B cell (primary cell): ENCODE measurements at places on chromosomes 1 and 21. TPM values are rescaled to one million over a fixed set of nuclear protein-coding genes. Genes with fewer than 3 reads are reported as not detected.
A peak's percentile ranks its signal among the peaks of the same experiment; 100 is the strongest.

DNA sequence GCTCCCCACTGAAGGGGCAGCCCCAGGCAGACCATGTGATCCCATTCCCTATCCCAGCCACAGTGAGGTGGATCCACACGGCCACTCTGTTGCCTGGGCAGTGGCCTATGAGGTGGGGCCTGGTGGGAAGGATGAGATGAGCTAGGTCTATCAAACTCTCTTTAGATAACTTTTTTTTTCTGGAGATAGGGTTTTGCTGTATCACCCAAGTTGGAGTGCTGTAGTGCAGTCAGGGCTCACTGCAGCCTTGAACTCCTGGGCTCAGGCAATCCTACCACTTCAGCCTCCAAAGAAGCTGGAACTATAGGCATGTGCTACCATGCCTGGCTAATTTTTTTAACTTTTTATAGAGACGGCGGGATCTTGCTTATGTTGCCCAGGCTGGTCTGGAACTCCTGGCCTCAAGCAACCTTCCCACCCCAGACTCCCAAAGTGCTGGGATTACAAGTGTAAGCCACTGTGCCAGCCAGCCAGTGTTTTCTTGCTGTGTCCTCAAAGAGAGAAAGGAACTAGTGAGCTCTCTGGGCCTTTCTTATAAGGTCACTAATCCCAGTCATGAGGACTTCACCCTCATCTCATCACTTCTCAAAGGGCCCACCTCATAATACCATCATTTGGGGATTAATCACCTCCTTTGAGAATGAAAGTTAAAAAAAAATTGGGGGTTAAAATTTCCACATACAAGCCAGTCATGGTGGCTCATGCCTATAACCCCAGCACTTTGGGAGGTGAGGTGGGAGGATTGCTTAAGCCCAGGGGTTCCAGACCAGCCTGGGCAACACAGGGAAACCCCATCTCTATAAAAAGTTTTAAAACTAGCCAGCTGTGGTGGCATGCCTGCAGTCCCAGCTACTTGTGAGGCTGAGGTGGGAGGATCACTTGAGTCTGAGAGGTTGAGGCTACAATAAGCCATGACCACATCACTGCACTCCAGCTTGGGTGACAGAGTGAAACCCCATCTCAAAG, 36.6 kb downstream of the H3-3A start:
- no peak overlapping the region for H3K27ac ChIP-seq
- no peak for DNase-seq
- H3K27me3 ChIP-seq = no peaks in the 10 kb centered on the region
- peaks cover 3% of the 10 kb centered on the region for H3K4me1 ChIP-seq
- H3K4me3 ChIP-seq = no peak overlapping the region
- H3K36me3 ChIP-seq = no peaks in the 10 kb centered on the region

ADORA1 gene
- total RNA-seq = not detected in 2 replicates

GPR25 gene
- total RNA-seq = 1.8 and 3.1 TPM in 2 replicates

DNA sequence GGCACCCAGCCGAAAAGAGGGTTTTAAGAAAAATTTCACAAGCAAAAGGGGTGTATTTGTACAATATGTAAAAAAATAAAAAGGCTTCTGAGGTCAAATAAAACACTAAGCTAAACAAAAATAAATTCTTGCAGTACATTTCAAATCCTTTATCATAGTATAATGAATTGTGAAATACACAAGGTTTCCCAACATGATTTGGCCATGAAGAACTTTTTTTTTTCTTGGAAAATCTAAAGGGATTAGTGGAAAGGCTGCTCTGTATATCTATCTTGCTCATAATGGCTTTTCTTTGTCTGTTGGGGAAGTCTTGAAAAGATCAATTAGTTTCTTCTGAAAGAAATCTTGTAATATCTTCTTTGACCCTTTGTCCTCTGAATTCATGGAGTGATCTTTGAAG, 593.4 kb downstream of the PLPP3 start:
- no peaks in the 10 kb centered on the region for H3K4me1 ChIP-seq
- no peak overlapping the region for H3K27ac ChIP-seq
- DNase-seq = no peak
- H3K4me3 ChIP-seq = no peak overlapping the region
- H3K27me3 ChIP-seq = no peaks in the 10 kb centered on the region
- no peaks in the 10 kb centered on the region for H3K36me3 ChIP-seq

GRCh38 chr1:1617516-1617915, 2.2 kb downstream of the MIB2 start:
- no peaks in the 10 kb centered on the region for H3K36me3 ChIP-seq
- no peak for DNase-seq
- no peak overlapping the region for H3K4me3 ChIP-seq
- H3K4me1 ChIP-seq = peaks cover 20% of the 10 kb centered on the region

GRCh38 chr1:208177656-208178055, 66.5 kb downstream of the PLXNA2 start:
- no peak overlapping the region for H3K27ac ChIP-seq
- peak; percentile 6 for DNase-seq
- no peaks in the 10 kb centered on the region for H3K36me3 ChIP-seq
- H3K4me1 ChIP-seq = no peaks in the 10 kb centered on the region
- H3K4me3 ChIP-seq = no peak overlapping the region
- no peaks in the 10 kb centered on the region for H3K27me3 ChIP-seq

DNA sequence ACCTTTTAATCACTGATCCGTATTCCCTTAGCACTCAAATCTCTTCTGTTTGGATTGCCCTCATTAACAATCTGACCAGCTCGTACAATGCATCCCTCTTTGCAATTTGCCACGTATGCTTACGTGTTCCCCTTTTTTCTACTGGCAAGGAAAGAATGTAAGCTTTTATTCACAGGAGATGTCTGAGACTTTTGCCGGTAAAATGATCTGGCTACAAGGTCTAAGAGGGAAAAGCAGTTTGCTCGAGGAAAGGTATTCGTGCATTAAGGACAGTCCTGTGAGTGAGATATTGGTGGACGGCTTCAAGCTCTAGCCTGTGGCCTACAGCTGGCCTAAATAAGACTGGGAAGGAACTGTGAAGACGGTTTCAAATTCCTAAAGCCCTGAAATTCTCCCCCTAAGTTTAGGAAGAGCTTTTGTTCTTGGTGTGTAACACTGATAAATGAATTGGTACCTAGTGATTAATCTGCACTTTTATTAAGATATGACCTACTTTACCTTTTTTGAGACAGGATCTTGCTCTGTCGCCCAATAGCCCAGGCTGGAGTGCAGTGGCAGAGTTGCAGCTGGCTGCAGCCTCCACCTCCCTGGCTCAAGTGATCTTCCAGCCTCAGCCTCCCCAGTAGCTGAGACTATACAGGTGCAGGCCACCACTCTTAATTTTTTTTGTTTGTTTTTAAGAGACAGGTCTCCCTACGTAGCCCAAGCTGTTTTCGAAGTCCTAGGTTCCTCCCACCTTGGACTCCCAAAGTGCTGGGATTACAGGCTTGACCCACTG, 895 bp upstream of the UBR4 start:
- peaks cover 9% of the 10 kb centered on the region for H3K36me3 ChIP-seq
- H3K4me1 ChIP-seq = peaks cover 32% of the 10 kb centered on the region
- H3K4me3 ChIP-seq = peak overlapping the region; percentile 93
- no peak for DNase-seq
- peak overlapping the region; percentile 94 for H3K27ac ChIP-seq

- H3K27me3 ChIP-seq = peaks cover under 1% of the 10 kb centered on the region
- H3K36me3 ChIP-seq = no peaks in the 10 kb centered on the region
- H3K4me3 ChIP-seq = no peak overlapping the region
- DNase-seq = no peak
- no peak overlapping the region for H3K27ac ChIP-seq
- H3K4me1 ChIP-seq = no peaks in the 10 kb centered on the region
Measured at GRCh38 chr1:224045556-224045955, 68.4 kb upstream of the FBXO28 start.

OR2L5 gene
- total RNA-seq = 0.27 TPM in 1 of 2 replicates, not detected in the other

DNA sequence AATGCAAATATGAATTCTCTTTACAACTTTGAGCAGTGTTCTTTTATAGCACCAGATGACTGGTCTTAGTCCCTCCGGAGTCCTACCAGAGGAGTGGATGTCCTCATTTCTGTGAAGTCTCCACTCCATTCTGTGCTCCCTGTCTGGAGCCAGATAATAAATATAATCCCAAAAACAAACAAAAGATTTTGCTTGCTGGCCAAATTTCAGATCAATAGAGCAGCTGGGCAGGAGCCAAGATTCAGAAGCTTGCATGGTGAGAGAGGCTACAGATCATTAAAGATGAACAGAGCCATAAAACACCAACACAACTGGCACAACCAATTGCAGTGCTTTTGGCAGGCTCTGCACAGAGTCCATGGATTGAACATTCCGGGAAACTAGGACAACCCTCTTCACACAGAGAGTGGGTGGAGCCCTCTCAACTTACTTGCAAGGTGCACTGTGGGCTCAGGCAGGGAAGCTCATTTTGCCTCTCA, 231.5 kb upstream of the SNX7 start:
- H3K4me1 ChIP-seq = no peaks in the 10 kb centered on the region
- H3K4me3 ChIP-seq = no peak overlapping the region
- no peaks in the 10 kb centered on the region for H3K36me3 ChIP-seq
- H3K27ac ChIP-seq = no peak overlapping the region
- DNase-seq = no peak

BRINP3 gene
- not detected in 2 replicates for total RNA-seq

C1orf94 gene
- not detected in 2 replicates for total RNA-seq

FCRL6 gene
- total RNA-seq = 0.19 TPM in 1 of 2 replicates, not detected in the other

GRCh38 chr1:67149179-67149770, 14.5 kb upstream of the C1orf141 start:
- H3K27ac ChIP-seq = no peak overlapping the region
- peaks cover 9% of the 10 kb centered on the region for H3K4me1 ChIP-seq
- H3K27me3 ChIP-seq = no peaks in the 10 kb centered on the region
- H3K4me3 ChIP-seq = no peak overlapping the region
- peak; percentile 82 for DNase-seq
- H3K36me3 ChIP-seq = no peaks in the 10 kb centered on the region

DNA sequence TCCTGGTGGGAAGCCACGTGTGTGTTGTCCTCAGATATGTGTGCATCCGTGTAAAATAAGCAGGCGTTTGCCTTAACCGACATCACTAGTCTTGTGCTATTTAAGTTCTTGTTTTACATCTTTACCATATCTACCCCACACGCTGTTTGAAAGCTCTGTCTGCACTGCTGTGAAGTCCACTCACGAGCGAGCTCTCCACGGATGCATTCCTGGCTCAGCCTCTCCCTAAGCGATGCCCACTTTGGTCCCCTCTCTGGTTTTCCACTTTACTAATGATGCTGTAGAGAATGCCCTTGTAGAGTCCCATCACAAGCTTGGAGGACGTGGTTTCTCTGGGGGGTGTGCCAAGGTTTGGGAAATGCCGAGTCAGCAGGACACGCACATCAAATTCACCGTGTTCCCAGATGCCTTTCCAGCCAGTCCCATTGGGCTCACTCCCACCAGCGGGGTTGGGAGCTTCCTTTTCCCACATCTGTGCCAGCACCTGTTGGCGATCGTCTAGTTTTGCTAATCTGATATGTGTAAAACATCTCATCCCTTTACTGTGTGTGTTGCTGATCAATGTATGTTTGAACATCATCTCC, 43.8 kb downstream of the ACTL8 start:
- H3K4me3 ChIP-seq = no peak overlapping the region
- no peaks in the 10 kb centered on the region for H3K27me3 ChIP-seq
- H3K4me1 ChIP-seq = no peaks in the 10 kb centered on the region
- H3K36me3 ChIP-seq = no peaks in the 10 kb centered on the region

DNA sequence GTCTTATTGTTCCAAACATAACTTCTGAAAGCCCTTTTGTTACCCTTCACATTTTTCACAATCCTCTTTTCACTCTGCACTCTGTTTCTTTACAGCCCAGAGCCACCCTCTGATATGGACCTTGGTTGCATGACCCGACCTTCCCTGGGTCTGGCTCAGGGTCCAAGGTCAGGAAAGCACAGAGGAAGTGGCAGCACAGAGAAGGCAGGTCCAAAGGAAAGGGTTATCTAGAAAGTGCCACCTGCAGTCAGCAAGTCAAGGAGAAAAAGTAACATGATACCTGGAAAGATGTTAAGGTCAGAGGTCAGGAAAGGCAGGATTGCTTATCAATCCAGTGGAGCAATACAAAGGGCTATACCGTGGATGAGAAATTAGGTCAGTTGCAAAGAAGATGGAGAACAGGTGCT, 18.4 kb downstream of the BCAR3 start:
- H3K4me3 ChIP-seq = no peak overlapping the region
- H3K36me3 ChIP-seq = peaks cover 4% of the 10 kb centered on the region
- no peak for DNase-seq
- no peaks in the 10 kb centered on the region for H3K4me1 ChIP-seq
- no peak overlapping the region for H3K27ac ChIP-seq

DNA sequence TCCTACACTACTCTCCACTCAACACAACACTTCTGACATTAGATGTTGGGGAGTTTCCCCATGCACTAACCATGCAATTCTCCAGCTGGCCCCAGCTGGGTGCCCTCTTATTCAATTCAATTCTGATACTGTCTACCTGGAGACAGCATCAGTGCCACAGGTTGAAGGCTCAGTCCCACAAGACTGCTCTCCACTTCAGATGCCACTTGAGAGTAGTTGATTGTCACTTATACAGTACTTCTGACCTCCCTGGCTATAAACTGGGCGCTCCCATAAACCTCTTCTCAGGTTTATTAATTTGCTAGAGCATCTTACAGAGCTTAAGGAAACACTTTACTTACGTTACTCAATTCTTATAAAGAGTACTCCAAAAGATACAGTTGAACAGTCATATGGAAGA, 442.3 kb downstream of the LRRIQ3 start:
- H3K36me3 ChIP-seq = no peaks in the 10 kb centered on the region
- no peak for DNase-seq
- H3K27ac ChIP-seq = no peak overlapping the region
- no peak overlapping the region for H3K4me3 ChIP-seq
- H3K4me1 ChIP-seq = no peaks in the 10 kb centered on the region

GRCh38 chr1:9145714-9146113, 16.8 kb upstream of the GPR157 start:
- no peaks in the 10 kb centered on the region for H3K4me1 ChIP-seq
- no peaks in the 10 kb centered on the region for H3K27me3 ChIP-seq
- no peak for DNase-seq
- H3K4me3 ChIP-seq = no peak overlapping the region
- no peak overlapping the region for H3K27ac ChIP-seq
- H3K36me3 ChIP-seq = no peaks in the 10 kb centered on the region

DNA sequence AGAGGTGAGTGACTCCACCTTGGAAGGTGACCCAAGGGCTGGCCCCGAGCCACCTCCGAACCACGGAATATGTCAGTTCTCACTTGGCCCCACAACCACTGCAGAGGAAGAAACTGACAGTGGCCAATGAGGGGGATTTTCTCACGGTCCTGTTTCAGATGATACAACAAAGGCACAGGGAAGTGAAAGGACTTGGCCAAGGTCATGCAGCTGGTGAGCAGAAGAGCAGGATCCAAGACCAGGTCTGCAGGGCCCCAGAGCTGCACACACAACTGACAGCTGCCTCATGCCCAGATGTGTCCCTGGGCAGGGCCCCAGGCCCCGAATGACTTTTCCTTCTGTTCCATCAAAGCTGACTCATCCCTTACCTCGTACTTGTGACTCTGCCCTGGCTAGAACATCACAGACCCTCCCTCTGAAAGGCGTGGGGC, 25.8 kb upstream of the EVA1B start:
- peaks cover 78% of the 10 kb centered on the region for H3K36me3 ChIP-seq
- H3K4me1 ChIP-seq = peaks cover 25% of the 10 kb centered on the region
- DNase-seq = no peak
- no peak overlapping the region for H3K27ac ChIP-seq
- H3K4me3 ChIP-seq = no peak overlapping the region

AMY1C gene
- not detected in 2 replicates for total RNA-seq

GUCA2A gene
- total RNA-seq = not detected in 2 replicates
